ENCODE measurements at places on chromosomes 16 and 17. TPM values are rescaled to one million over a fixed set of nuclear protein-coding genes. Genes with fewer than 3 reads are reported as not detected.

NPIPA3 gene
- 0.43 TPM for total RNA-seq

NOXO1 gene
- 0.43 TPM for total RNA-seq

MYH2 gene
- not detected for total RNA-seq

POLDIP2 gene
- 88.9 TPM for total RNA-seq

CTRB1 gene
- total RNA-seq = not detected

KRTAP3-1 gene
- total RNA-seq = not detected

CACNG5 gene
- total RNA-seq = not detected

SHISA6 gene
- not detected for total RNA-seq

ABCA6 gene
- 6.4 TPM for total RNA-seq
